ENCODE measurements at places on chromosomes 7 and 10. TPM values are rescaled to one million over a fixed set of nuclear protein-coding genes. Genes with fewer than 3 reads are reported as not detected.

GRCh38 chr10:26776258-26776657, 78.8 kb downstream of the PDSS1 start:
- peaks cover 21% of the 10 kb centered on the region for H3K4me1 ChIP-seq
- H3K4me3 ChIP-seq: no peak overlapping the region
- DNase-seq: no peak

The GBX1 gene
- not detected for total RNA-seq

GRCh38 chr10:34759161-34759836, 55.8 kb downstream of the PARD3 start:
- no peaks in the 10 kb centered on the region for H3K36me3 ChIP-seq
- H3K27me3 ChIP-seq: no peaks in the 10 kb centered on the region
- no peak for DNase-seq
- no peak overlapping the region for H3K27ac ChIP-seq

The LRRC18 gene
- total RNA-seq: not detected

GRCh38 chr7:16234493-16235146, 186.7 kb downstream of the CRPPA start:
- H3K36me3 ChIP-seq: no peaks in the 10 kb centered on the region
- no peak overlapping the region for H3K4me3 ChIP-seq
- DNase-seq: no peak
- H3K4me1 ChIP-seq: no peaks in the 10 kb centered on the region
- no peak overlapping the region for H3K27ac ChIP-seq

Measured in HepG2 (cell line).